ENCODE measurements at places on chromosomes 1 and 21.

- no peak for DNase-seq
These were observed 63.9 kb downstream of the SDC3 start for GRCh38 chr1:30844631-30845030.

DNA sequence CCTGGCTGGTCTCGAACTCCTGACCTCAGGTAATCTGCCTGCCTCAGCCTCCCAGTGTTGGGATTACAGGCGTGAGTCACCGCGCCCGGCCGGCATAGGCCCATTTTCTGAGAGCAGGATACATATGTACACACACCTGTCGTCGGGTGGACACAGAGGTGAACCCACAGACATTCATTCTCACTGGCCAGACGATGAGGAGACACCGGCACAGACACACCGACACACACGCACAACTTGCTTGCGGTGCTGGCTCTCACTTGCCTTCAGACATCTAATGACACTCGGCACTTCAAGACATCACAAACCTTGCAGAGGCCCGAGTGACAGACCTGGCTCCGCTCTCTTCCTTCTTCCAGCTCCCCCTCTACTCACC is 579 bp downstream of the PTCH2 start:
- no peak for DNase-seq

DNA sequence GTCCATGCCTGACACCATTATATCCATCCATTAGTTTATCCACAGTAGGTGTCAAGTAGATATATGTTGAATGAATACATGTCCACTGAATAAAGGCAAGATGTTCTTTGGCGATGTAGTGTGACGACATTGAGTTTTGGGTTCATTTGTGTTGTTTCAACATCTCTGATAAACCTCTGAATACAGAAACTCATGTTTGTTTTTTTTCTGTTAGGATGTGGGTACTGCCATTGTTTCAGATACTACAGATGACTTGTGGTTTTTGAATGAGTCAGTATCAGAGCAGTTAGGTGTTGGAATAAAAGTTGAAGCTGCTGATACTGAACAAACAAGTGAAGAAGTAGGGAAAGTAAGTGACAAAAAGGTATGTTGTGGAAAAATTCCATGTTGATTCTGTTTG is 28.1 kb downstream of the MDM4 start:
- no peak for DNase-seq

- no peak for DNase-seq
These were observed 15.2 kb downstream of the RGS4 start for GRCh38 chr1:163084330-163084729.

DNA sequence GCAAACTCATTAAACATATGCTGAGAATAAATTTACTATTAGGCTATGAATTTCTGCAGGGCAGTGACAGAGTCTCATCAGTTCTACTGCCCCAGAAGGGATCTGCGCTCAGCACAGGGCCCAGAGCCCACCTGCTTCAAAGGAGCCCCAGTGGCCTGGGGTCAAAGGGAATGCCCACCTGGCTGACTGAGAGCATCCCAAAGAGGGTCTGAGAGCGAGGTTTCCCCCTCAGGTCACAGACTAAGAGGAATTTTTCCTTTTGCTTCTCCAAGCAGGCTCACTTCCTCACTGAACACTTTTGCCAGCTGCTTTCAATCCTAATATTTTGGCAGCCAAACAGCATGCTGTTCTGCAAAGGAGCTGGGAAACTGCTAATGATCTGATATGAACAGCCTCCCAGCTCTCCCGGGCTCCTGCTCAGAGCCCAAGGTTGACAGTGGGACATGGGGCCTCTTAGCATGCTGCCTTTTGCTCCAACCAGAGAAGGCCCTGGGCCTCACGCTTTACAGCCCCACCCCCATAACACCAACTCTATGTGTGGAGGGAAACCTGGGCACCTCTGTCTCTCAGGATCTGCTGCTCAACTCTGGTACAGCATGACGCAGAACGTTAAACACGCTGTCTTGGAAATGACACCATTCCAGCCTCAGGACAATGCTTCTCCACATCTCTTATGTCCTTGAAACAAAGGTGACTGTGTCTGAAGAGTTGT is 70.7 kb upstream of the SYT6 start:
- peak; percentile 41 for DNase-seq

GRCh38 chr1:68800182-68800581 is 303.3 kb upstream of the DEPDC1 start:
- DNase-seq = no peak

- DNase-seq = no peak
These were observed 20.2 kb downstream of the ARHGEF11 start for GRCh38 chr1:157025385-157025784.

DNA sequence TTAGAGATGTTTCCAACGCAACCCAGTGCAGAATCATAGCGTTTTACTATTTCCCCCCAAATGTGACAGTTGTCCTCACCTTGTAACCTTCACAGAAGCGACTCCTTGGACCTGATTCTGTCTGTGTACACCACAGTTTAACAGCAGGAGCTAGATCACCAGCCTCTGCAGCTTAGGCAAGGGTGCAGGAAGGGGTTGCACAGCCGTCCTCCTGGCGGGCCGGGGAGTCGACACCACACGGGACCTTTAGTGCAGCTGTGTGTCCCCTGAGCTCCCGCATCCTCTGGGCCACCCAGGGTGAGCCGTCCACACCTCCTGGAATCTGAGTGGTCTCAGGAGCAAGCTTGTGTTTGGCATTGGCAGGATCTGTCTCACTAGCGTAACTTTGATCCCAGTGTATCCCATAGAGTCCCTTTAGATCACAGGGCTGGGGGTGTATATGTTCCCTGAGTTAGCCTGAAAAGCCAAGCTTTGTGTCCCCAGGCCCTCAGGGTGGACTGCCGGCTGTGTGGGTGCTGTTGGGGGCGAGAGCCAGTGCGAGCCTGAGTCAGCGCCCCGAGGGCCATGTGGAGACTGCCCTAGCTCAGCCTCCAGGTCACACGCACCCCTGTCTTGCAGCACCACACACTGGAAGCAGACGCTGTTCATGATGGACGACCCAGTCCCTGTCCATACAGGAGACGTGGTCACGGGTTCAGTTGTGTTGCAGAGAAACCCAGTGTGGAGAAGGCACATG is 27.5 kb downstream of the PRMT2 start:
- DNase-seq = no peak

Data from skin of body (tissue), 3 donors.